Activated CD4-positive, alpha-beta memory T cell treated with anti-CD3 and anti-CD28 coated beads for 36 hours (primary cell): ENCODE measurements at places on chromosomes 16 and 17. TPM values are rescaled to one million over a fixed set of nuclear protein-coding genes. Genes with fewer than 3 reads are reported as not detected.

DNA sequence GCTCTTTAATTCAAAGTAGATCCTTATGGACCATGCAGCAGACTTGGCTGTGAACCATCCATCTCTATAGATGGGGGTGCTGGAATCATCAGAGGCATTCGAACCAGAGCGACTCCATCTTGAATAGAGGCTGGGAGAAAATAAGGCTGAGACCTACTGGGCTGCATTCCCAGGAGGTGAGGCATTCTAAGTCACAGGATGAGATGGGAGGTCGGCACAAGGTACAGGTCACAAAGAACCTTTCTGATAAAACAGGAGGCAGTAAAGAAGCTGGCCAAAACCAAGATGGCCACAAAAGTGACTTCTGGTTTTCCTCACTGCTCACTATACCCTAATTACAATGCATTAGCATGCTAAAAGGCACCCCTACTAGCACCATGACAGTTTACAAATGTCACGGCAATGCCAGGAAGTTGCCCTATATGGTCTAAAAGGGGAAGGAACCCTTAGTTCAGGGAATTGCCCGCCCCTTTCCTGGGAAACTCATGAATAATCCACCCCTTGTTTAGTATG, 89.2 kb upstream of the BRD7 start:
- peak; percentile 17 for DNase-seq

Gene CD300LB
- not detected for total RNA-seq

DNA sequence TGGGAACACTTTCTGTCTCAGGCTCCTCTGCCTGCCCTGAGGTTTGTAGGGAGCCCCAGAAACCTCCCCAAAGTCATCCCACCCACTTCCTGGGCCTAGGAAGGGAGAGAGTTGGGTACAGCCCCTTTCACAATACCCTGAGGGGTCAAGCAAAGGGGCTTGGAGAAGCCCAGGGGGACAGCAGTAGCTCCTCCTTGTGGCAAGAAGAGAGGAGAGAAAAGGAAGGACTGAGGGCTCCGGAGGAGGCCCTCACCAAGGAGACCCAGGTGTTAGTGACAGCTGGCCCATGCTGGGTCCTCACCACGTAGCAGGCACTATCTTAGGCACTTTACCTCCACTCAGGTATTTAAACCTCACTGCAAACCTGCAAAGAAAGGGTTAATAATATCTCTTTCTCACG, 112.8 kb downstream of the IRX5 start:
- no peak for DNase-seq

DNA sequence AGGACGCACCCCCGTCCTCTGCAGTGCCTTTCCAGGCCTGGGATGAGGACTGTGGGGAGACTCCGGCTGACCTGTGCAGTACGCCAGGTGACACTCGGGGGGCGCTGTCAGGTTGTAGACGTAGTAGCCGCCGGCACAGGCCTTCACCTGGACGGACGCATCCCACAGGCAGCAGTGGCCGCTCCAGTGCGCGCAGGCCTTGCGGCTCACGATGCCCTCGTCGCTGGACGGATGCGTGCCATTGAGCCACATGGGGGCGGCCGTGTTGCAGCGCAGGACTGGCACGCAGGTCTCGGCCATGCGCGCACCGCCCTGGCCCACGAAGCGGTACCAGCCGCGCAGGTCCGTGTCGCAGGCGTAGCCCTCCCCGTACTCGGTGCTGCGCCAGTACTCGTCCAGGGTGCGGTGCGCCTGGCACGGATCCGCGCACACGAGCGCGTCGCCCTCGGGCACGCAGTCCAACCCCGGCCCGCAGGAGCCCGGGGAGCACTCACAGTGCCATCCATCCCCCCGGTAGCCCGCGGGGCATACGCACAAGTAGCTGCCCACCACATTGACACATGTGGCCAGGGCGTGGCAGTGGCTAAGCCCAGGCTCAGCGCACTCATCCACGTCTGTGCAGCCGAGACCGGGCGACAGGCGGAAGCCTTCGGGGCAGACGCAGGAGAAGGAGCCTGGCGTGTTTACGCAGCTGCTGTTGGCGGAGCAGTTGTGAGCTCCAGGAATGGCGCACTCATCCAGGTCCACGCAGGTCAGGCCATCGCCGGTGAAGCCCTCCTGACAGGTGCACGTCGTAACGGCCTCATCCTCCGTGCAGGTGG, 3.9 kb downstream of the UMOD start:
- DNase-seq, result no peak

DNA sequence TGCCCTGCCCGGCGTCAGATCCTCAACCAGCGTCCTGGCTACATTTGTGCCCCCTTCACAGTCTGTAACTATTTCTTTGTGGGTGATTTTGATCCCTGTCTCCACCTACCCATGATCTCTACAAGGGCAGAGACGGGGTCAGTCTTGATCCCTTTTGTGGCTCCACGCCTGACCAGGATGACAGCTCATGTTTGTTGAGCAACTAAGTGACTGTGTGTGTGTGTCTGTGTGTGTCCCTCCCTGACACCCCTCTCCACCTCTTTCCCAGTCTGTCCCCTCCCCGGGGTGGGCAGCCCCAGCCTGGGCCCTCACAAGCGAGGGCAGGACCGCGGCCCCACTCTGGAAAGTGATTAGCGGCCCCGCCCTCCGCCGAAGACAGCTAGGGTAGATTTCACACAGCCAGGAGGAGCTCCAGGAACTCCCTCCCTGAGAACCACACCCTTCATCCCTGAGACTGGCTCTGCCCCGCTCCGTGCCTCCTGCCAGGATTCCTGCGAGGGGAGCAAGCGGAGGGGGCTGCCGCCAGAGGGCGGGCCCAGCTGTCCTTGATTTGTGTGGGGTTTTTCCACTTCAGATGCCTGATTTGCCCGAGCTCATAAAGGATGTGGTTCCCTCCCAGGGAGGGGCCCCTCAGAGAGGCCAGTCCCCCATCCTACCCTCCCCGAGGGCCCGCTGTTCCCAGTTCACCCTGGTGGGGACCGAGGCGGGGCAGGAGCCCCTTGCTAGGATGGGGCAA, 5.3 kb upstream of the HS3ST6 start:
- peak; percentile 30 for DNase-seq
